ENCODE measurements at places on chromosomes 5 and 9.

DNA sequence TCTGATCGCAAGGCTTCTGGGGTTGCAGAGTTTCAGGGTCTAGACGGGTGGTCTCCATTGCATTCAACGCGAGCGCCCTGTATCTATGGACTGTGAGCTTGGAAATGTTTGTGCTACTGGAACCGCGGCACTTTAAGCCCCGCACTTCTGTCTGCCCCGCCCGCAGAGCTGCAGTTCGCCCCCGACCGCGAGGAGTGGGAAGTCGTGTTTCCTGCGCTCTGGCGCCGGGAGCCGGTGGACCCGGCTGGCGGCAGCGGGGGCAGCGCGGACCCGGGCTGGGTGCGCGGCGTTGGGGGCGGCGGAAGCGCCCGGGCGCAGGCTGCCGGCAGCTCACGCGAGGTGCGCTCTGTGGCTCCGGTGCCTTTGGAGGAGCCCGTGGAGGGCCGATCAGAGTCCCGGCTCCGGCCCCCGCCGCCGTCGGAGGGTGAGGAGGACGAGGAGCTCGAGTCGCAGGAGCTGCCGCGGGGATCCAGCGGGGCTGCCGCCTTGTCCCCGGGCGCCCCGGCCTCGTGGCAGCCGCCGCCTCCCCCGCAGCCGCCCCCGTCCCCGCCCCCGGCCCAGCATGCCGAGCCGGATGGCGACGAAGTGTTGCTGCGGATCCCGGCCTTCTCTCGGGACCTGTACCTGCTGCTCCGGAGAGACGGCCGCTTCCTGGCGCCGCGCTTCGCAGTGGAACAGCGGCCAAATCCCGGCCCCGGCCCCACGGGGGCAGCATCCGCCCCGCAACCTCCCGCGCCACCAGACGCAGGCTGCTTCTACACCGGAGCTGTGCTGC lies 1.0 kb downstream of the ADAMTS19 start:
- DNase-seq, result no peak
- peak overlapping the region; percentile 45 for H3K4me3 ChIP-seq
- H3K4me1 ChIP-seq, result peaks cover 4% of the 10 kb centered on the region
- peaks cover 5% of the 10 kb centered on the region for H3K36me3 ChIP-seq
- peak overlapping the region; percentile 48 for H3K27ac ChIP-seq
- H3K27me3 ChIP-seq, result peaks cover 33% of the 10 kb centered on the region

- peak; percentile 25 for DNase-seq
- peaks cover 24% of the 10 kb centered on the region for H3K4me1 ChIP-seq
- peaks cover 40% of the 10 kb centered on the region for H3K27me3 ChIP-seq
- H3K27ac ChIP-seq, result no peak overlapping the region
Observed at GRCh38 chr5:95283761-95284571, 928 bp downstream of the MCTP1 start.

GRCh38 chr9:120777229-120777628 lies 16.0 kb downstream of the FBXW2 start:
- H3K4me3 ChIP-seq, result no peak overlapping the region
- H3K36me3 ChIP-seq, result peaks cover 33% of the 10 kb centered on the region
- no peak overlapping the region for H3K27ac ChIP-seq
- peaks cover 6% of the 10 kb centered on the region for H3K4me1 ChIP-seq
- no peaks in the 10 kb centered on the region for H3K27me3 ChIP-seq
- no peak for DNase-seq

- H3K27me3 ChIP-seq, result no peaks in the 10 kb centered on the region
- H3K36me3 ChIP-seq, result no peaks in the 10 kb centered on the region
Observed at GRCh38 chr5:125140855-125141254, 394.4 kb upstream of the ZNF608 start.

- no peak overlapping the region for H3K4me3 ChIP-seq
- peaks cover 6% of the 10 kb centered on the region for H3K4me1 ChIP-seq
- no peaks in the 10 kb centered on the region for H3K27me3 ChIP-seq
- DNase-seq, result no peak
- no peak overlapping the region for H3K27ac ChIP-seq
Observed at GRCh38 chr5:61055434-61056006, 106.7 kb downstream of the SMIM15 start.

DNA sequence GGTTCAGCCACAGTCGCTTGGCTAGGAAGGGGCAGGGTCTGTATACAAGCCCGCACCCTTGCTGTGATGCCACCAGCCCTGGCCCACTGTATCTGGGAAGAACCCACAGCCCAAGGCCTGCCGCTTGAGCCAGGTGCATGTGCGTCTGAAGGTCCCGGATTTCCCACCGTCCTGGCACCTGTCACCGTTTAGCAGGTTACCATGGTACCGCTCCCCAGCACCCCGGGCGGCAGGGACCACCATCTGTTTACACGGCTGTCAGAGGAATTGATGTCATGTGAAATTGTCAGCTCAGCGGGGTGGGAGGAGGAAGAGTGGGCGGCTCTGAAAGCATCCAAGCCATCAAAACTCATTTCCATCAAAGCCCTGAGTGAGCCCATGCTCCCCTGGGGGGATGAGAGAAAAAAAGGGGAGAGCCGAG lies 92.7 kb downstream of the HRH2 start:
- H3K36me3 ChIP-seq, result no peaks in the 10 kb centered on the region
- H3K27me3 ChIP-seq, result peaks cover 52% of the 10 kb centered on the region
- no peak for DNase-seq
- no peak overlapping the region for H3K27ac ChIP-seq

GRCh38 chr5:135824541-135825041 lies 9.9 kb upstream of the SLC25A48 start:
- DNase-seq, result no peak
- no peaks in the 10 kb centered on the region for H3K4me1 ChIP-seq
- H3K27ac ChIP-seq, result no peak overlapping the region

DNA sequence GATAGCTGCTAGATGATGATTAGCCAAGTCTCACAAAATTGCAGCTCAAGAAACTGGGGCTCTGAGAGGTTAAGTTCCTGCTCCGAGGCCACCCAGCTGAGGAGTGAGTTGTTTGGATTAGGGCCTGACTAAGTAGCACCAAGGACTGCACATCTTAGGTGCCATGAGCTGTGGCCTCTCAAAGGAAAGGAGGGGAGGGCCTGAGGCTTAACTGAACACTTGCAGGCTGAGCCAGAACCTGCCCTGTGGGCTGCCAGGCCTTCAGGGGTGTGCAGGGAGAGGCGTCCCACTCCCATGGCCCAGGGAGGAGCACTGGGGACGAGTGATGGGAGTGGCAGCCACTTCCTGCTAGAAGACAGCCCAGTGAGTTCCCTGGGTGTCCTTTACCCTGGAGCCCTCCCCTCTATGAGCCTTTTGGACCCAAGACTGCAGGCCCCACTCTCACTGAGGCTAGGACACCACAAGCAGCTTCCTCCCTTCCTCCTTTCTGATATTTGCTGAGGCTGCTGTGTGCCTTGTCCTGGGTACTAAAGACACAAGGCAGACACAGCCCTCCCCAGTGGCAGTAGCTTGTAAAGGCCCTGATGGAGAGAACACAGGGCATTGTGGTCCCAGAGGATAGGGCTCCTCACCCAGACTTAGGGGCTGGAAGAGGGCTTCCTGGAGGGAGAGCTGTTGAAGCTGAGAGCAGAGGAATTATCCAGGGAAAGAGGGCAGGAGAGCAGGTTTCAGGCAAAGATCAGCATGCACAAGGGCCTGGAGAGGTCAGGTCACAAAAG lies 22.1 kb downstream of the LMX1B start:
- DNase-seq, result no peak
- no peak overlapping the region for H3K4me3 ChIP-seq
- no peaks in the 10 kb centered on the region for H3K36me3 ChIP-seq

GRCh38 chr5:83937837-83938236 lies 217.2 kb upstream of the HAPLN1 start:
- H3K27me3 ChIP-seq, result no peaks in the 10 kb centered on the region
- H3K4me3 ChIP-seq, result no peak overlapping the region
- no peaks in the 10 kb centered on the region for H3K4me1 ChIP-seq
- DNase-seq, result no peak
